ENCODE measurements at places on chromosomes 3 and 15.

GRCh38 chr3:72655131-72655551 is 193.1 kb downstream of the SHQ1 start:
- no peak for DNase-seq

- no peak for DNase-seq
Measured at GRCh38 chr3:127768346-127769008, 53.8 kb downstream of the MGLL start.

DNA sequence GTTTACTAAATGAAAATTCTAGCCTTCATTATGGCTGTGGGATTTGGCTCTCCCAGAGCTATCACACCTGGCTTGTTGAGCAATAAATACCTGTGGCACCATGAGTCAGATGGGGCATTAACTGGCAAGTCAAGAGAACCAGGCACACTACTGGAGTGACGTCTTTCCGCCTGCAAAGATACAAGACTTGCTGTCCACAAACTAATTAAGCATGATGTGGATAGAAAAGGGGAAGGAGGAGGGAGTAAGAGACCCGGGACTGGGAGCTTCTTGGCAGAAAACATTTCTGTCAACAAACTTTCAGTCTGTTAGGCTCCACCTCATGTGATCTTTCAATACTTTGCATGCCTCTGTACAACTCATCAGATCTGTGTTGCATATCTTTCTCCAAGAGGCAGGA is 56.5 kb downstream of the CLDN1 start:
- DNase-seq: no peak

- DNase-seq: no peak
Measured at GRCh38 chr3:56835650-56836227, 34.0 kb upstream of the ARHGEF3 start.

DNA sequence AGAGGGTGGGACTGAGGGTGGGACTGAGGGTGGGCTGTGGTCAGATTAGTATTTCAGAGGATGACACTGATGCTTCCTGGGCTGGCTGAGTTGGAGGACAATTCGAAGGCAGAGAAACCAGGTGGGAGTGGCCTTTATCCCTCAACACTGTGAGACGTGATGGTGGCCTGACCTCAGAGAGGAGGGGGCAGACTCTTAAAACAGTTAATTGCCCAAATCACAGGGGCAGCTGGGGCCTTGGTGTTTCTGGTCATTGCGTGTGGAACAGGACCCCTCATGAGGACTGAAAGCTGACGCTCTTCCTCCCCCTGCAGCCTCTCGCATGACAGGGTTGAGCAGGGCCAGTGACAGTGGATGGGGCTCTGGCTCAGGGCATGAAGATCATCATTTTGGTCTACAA is 18.7 kb downstream of the DNASE1L3 start:
- no peak for DNase-seq

DNA sequence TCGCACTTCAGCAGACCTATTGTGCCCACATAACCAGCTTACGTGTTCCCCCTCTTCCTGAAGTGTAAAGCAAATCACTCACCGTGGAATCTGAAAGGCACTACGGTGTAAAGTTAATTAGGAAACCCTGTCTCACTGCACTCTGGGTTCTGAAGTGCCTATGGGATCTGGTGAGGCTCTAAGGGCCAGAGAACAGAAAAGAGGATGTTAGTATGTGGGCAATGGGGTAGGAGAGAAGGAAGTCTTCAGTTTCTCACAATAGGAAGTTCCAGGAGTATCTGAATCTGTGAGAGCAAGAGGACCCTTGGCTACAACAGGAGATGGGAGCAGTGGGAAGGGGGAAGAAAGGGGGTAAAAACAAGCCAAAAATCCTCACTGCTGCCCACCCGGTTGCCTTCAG is 71.4 kb downstream of the ITGB5 start:
- DNase-seq: no peak

All from activated effector memory CD4-positive, alpha-beta T cell treated with Interleukin-2 at 50 U/mL for 16 hours (primary cell).